ENCODE measurements at places on chromosomes 2 and 18. TPM values are rescaled to one million over a fixed set of nuclear protein-coding genes. Genes with fewer than 3 reads are reported as not detected.

The CNGA3 gene
- not detected for total RNA-seq

The FN1 gene
- 0.05 TPM for total RNA-seq

The LIMS3 gene
- total RNA-seq: 0.23 TPM

- no peak for DNase-seq
Observed at GRCh38 chr2:153971855-153972254, 100.1 kb downstream of the GALNT13 start.

DNA sequence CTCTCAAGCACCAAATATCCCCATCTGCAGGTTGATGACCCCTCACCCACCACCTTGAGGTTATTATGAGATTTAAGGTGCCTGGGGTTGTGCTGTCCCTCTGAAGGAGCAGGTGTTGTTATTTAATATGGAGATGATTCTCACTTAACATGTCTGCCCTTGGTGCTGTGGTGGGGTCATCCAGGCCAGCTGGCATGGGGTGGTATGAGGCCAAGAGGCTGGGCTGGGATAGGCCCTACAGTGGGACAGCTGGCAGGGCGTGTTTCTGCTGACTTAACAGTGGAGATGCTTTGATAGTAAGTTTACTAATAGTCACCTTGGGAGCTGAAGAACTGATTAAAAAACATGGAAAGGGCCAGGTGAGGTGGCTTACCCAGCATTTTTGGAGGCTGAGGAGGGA is 22.4 kb downstream of the SERPINB12 start:
- DNase-seq: no peak

DNA sequence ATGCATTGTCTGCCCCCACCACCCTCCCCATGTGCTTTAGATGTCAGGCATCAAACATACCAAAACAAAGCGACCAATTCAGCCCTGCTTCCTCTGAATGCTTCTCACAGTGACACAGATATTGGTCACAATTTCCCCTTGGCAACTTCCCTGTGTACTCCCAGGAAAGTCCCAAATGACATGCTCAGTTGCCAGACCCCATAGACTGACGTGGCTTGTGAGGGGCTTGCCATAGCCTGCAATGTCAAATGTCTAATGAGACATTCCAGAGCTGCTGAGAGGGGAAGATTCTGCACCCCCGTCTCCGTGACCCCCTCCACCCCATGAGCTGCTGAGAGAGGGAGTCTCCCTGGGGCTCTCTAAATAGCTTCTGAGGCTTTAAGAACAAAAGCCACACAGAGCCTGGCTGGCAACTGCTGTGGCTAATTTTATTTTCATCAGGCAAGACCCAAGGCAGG is 47.3 kb downstream of the RFTN2 start:
- DNase-seq: no peak

- DNase-seq: peak; percentile 50
Observed at GRCh38 chr2:136376211-136376610, 258.3 kb upstream of the CXCR4 start.

- DNase-seq: no peak
Observed at GRCh38 chr2:119430023-119430498, 1.6 kb upstream of the TMEM37 start.

DNA sequence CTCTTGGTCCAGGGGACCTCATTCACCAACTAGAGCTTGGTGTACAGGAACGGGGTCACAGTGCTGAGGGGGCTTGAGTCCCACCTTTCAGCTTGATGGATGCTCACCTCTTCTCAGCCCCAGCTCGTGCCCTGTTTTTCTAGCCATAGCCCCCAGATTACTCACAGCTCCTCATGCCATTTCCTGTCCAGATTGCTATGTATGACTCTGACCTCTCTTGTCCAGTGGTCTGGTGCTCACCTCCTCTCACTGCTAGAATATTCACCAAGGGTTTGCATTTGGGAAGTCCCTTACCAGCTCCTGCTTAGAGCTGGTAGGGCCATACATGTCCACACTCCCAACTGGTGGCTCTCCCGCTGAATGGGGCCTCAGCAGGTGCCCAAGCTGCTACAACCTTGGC is 5.9 kb downstream of the LBX2 start:
- no peak for DNase-seq

DNA sequence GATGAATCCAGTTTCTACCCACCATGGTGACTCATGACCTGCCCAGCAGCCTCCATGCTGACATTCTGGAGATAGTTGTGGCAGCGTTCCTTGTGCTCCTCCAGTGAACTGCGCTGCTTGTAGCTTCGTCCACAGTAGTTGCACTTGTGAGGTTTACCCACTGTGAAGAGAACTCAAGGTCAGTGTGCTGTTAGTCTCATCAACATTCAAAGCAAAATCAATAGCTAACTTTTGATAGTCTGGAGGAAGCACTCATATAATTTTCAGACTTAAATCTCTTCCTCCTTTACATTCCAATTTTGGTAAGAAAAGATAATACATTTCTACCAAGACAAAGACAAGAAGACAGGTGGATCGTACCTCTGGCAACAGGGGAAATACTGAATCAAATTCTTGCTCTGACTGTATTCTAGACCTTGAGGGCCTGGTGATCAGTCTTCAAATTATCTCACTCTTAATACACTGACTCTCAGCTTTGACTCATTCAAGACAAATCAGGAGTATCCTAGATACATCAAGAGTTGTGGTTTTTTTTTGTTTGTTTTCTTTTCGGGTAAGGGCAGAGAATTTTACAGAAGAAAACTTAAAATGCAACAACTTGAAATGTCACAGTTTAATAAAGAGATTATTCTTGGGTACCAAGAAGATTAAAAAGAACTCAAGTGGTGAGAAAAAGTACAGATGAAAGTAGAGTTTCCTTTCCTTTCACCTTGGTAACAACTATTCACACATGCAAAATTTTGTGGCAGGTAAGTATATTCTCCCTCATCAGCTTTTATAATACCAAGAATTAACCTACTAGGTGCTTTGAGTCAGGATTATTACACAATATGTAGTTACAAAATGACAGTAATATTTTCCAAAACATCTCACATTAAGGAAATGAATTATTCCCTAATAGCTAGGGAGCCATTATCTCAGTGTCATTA is 129.2 kb downstream of the IKZF2 start:
- no peak for DNase-seq

- no peak for DNase-seq
Observed at GRCh38 chr2:141384676-141385075, 746.1 kb downstream of the LRP1B start.
